Stimulated activated CD8-positive, alpha-beta memory T cell treated with anti-CD3 and anti-CD28 coated beads, Interleukin-7, amount 100 ng/mL, for 24 hours (primary cell): ENCODE measurements at places on chromosomes 3 and 15.

- no peak for DNase-seq
These were observed 229.5 kb downstream of the TUSC7 start for GRCh38 chr3:116939091-116939490.

- no peak for DNase-seq
These were observed 15.2 kb downstream of the PRICKLE2 start for GRCh38 chr3:64209866-64210621.

DNA sequence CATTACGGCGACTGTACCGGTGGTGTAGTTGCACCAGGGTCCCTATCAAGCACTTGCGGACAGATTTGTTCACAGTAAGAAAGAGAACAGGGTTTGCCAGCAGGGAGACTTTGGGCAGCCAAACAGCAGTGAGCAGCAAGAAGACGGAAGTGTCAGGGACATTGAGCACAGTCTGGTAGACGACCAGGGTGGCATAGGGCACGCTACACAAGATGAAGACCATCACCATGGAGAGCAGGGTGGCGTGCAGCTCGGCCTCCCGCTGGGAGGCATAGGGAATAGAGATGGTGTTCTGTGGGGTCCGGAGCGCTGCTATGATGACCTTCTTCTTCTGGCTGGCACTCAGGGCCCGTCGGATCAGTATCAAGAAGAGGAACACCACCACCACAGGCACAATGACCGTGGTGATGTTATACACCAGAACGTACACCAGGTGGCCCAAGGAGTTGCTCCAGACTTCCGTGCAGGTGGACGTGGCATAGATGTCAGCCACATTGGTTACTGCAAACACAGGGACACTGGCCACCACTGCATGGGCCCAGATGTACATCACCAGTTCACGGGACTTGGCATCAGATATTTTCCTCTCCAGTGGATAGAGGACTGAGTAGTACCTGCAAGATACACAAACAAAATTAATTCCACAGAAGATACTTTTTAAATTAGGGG, 19.1 kb upstream of the FSIP1 start:
- no peak for DNase-seq

DNA sequence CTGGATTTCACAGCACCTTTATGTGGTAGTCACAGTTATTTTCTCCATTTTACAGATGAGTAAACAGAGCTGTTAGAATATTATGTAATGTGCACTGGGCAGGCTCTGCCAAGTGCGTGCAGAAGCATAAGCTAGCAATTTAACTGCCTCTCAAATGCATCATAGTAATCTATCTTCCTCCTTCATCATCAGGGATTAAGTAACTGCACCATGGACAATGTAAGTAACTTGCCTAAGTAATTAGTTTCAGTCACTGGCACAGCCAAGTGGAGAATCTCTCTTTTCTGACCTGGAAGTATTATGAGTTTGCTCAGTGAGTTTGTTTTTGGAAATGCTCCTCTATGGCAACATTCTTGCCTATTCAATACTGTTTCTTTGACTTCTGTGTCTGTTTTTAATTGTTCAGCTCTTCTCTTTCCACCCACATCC, 260.5 kb downstream of the PTPRG start:
- no peak for DNase-seq

DNA sequence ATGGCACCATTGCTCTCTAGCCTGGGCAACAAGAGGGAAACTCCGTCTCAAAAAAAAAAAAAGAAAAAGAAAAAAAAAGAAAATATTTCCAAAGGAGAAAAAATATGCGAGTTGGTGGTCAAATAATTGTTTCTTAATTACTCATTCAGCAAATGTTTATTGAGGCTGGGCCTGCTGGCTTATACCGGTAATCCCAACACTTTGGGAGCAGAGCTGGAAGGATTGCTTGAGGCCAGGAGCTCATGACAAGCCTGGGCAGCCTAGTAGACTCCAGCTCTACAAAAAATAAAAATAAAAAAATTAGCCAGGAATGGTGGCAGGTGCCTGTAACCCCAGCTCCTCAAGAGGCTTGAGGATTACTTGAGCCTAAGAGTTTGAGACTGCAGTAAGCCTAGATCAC, 4.1 kb downstream of the KNL1 start:
- DNase-seq: no peak

- DNase-seq: no peak
These were observed 91.8 kb downstream of the BTD start for GRCh38 chr3:15693355-15693754.

GRCh38 chr15:33857726-33858125, 110.6 kb upstream of the CHRM5 start:
- DNase-seq: no peak

GRCh38 chr3:127426444-127427153, 138.8 kb upstream of the PRR20G start:
- no peak for DNase-seq

- no peak for DNase-seq
These were observed 286.1 kb upstream of the TBL1XR1 start for GRCh38 chr3:177483182-177483967.

- no peak for DNase-seq
These were observed 28.5 kb downstream of the PLCL2 start for GRCh38 chr3:16913264-16913580.

GRCh38 chr3:110562621-110563020, 509.0 kb upstream of the NECTIN3 start:
- no peak for DNase-seq

DNA sequence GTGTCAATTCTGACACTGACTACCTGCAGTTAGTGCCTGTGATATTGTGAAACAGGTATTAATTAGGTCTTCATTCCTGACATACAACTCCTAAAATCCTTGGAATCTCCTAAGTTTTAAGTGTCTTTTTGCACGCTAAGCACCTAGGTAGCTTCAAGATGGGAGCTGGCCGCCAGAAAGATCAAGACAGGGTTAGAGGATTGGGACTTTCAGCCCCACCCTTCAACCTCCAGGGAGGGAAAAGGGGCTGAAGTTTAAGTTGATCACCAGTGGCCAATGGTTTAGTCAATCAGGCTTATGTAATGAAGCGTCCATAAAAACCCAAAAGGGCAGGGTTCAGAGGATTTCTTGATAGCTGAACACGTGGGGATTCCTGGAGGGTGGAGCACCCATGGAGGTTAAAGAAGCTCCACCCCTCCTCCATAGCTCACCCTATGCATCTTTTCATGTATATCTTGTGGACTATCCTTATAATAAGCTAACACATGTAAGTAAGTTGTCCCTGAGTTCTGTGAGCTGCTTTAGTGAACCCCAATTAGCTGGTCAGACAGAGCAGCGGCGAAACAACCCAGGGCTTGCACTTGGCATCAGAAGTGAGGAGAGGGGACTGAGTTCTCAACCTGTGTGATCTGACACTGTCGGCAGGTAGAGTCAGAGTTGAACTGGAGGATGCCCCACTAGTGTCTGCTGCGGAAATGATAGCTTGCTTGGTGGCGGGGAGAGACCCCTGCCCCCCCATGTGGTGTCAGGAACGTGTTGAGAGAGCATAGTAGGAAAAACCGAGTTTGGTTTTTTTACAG, 12.8 kb upstream of the SRP14 start:
- DNase-seq: no peak
